Cardiac septum (tissue), 1 donor: ENCODE measurements at places on chromosomes 6 and 20.

- DNase-seq = no peak
Measured at GRCh38 chr6:67433124-67433523, 1202.0 kb upstream of the ADGRB3 start.

GRCh38 chr6:169008641-169009257, 244.9 kb downstream of the THBS2 start:
- no peak for DNase-seq

DNA sequence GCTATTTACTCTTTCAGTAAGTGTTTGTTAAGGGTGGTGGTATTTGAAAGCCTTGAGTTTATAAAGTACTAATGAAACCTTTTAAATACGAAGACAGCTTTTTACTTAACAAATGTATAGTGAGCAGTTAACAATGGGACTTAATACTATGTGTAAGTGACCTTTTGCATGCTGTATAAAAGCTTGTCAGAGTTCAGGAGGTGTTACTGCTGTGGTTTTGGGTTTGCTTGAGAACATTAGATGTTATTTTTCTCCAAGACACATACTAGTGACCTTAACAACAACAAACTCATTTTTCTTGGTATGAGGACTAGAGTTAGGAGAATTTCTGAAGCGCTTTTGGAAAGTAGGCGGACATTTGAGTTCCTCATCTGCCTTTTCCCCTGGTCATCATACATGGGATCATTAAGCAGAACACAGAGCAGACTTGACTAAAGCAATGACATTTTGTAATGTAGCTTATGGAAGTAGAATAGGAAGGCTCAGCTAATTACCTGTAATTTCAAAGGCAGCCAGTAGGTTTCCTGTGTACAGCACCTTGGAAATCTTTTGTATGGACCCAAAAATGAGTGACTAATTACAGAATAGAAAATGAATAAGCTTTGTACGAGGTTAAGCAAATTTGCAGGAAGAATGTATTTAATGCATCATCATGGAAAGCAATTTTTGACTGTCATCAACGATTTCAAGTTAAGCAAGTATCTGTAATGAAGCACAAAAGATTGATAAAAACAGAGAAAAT, 14.1 kb downstream of the CDYL start:
- no peak for DNase-seq

DNA sequence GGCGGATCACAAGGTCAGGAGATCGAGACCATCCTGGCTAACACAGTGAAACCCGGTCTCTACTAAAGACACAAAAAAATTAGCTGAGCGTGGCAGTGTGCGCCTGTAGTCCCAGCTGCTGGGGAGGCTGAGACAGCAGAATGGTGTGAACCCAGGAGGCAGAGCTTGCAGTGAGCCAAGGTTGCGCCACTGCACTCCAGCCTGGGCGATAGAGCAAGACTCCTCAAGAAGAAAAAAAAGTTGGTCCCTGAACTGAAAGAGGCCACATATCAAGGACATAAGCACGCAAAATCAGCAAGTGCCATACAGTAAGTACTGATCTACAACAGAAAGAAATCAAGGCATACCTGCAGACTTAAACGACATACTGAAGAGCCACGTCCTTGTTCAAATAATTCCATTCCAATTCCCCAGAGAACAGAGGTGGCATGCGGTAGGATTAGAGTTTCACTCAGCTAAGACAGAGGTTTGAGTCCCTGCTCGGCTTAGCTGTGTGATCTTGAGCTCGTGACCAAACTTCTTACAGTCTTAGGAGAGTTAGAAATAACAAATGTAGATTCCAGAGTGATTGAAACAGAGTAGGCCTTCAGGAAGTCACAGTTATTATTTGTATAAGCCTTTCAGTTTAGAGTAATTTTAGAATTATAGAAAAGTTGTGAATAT, 29.2 kb downstream of the B4GALT5 start:
- DNase-seq = no peak

GRCh38 chr20:56522311-56522710, 2.2 kb upstream of the FAM209A start:
- DNase-seq = no peak

- DNase-seq = no peak
Measured at GRCh38 chr6:122426597-122426996, 27.1 kb downstream of the HSF2 start.

DNA sequence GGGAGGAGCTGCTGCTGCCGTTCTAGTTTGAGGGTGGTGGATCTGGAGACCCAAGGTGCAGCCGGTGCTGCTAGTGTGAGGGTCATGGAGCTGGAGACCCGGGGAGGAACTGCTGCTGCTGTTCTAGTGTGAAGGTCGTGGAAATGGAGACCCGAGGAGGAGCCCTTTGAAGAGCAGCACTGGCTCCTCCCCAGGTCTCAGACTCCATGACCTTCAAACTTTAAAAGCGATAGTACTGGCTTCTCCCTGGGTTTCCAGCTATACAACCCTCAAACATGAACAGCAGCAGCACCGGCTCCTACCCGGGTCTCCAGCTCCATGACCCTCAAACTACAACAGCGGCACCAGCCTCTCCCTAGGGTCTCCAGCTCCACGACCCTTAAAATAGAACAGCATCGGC, 15.5 kb downstream of the ULBP3 start:
- no peak for DNase-seq

DNA sequence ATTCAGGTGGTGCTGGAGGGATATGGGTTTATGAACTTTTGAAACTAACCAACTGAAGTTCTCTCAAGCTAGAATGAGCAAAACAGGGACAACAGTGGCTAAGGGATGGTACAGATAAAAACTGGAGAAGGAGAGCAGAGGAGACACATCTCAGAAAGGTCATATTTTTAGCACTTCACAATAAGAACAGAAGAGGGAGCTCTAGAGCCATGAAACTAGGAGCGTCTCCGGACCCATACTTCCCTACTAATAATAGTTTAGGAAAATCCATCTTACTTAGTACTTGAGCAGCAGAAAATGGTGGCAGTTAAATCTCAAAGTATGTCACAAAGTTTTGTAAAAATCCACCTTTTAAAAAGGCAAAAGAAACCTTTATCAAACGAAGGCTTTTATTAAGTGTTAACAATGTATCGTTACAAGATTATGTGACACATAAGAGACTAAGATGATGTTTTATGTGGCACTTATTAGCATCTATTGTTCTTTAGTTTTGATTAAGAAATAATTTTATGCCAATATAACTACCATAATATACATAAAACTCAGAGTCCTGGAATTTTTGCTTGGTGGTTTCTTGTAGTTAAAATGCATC, 278.6 kb downstream of the TBC1D32 start:
- DNase-seq = no peak

- no peak for DNase-seq
Measured at GRCh38 chr20:20851385-20851784, 138.9 kb upstream of the RALGAPA2 start.

DNA sequence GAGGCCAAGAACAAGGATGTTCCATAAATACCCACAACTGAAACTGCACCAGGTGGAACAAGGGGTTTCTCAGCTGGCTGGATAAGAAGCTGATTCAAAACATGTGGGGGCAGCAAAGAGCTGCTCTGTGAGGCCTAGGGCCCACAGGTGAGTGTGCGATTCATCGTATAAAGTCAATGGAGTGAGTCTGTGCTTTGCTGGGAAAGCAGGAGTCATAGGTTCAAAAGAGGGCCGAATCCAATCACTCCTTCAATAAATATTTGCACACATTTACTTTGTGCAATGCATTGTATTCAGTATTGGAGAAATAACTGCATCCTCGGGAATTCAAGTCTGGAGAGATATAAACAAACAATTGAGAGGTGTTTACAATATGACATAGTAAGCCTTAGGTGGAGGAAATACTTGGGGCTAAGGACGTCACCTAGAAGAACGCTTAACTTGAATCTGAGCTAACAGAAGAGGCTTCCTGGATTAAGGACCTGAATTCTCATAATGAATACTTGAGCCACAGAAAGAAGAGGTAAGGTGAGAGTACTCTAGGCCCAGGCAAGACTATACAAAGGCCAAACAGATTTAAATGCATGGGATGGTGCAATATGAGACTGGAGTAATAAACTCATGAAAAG, 83.7 kb upstream of the TMEM30A start:
- no peak for DNase-seq

GRCh38 chr6:35524380-35525020, 11.8 kb upstream of the TULP1 start:
- DNase-seq = no peak

- DNase-seq = no peak
Measured at GRCh38 chr6:138655828-138656227, 117.7 kb upstream of the CCDC28A start.

GRCh38 chr6:52328303-52328662, 33.7 kb upstream of the PAQR8 start:
- no peak for DNase-seq

DNA sequence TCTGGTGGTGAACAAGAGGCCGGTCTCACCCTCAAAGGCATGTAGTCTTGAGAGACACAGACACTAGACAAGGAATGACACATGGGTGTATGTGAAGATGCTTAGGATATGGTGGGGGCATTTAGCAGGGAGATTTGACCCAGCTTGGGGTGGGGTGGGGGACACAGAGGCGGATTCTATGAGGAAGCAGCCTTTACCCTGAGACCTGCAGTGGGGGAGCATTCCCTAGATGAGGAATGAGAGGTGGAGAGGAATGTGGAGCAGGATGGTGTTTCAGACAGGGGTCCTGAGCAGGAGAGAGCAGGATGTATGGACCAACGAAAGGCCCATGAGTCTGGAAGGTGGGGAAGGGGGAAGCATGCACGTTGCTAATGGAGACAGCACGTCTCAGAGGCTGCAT, 57.8 kb downstream of the PHACTR3 start:
- DNase-seq = no peak

DNA sequence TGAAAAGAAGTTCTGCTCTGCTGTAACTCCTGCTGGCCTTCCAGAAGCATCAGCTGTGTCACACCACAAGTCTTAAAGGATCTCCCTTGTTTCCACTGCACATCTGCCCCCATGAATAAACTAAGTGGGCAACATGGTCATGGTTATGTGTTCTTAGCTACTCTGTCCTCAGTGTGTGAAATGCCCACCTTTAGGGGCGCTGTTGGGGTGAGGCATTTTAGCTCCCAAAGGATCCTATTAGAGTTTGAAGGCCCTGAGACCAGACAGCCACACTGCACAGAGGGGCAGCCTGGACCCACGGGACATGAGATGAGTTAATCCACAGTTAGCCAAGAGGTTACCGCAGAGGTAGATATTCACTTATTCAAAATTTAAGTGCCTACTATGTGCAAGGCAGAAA, 294.3 kb upstream of the QKI start:
- DNase-seq = no peak

DNA sequence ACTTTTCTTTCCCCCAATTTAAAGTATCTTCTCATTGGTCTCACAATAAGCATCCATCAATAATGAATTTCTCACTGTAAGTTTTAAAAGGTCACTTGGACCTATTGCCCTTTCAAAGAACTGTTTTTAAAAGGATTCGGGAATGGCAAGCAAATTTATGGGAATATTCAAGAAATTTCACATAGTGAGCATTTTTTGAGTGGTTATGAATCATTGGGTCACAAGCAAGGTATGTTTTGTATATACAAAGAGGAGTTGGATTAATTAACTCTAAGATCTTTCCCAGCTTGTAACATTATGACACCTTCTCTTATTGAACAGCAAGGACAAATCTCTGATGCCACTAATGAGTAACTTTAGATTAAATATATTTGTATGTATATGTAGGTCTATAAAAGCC, 165.0 kb downstream of the MOXD1 start:
- DNase-seq = no peak

GRCh38 chr6:166410426-166410935, 27.7 kb upstream of the MPC1 start:
- no peak for DNase-seq

GRCh38 chr6:52053038-52053695, 34.2 kb downstream of the PKHD1 start:
- DNase-seq = no peak

DNA sequence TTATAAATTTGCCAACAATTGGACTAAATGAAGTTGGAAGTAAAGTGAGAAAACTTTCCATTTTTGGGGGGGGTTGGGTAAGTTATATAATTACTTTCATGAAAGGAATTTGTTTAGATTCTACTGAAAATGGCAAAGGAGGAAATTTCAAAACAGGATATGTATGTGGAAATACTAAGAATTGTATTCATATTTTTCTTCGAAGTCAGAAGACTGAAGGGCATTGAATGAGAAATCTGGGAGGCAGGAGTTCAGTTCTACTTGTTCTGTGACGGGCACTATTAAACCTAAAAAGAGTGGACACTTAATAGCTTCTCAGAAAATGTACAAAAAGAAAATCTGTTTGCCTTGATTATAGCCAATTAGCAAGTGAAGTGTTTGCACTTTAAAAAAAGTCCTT, 114.7 kb downstream of the PRIM2 start:
- no peak for DNase-seq

DNA sequence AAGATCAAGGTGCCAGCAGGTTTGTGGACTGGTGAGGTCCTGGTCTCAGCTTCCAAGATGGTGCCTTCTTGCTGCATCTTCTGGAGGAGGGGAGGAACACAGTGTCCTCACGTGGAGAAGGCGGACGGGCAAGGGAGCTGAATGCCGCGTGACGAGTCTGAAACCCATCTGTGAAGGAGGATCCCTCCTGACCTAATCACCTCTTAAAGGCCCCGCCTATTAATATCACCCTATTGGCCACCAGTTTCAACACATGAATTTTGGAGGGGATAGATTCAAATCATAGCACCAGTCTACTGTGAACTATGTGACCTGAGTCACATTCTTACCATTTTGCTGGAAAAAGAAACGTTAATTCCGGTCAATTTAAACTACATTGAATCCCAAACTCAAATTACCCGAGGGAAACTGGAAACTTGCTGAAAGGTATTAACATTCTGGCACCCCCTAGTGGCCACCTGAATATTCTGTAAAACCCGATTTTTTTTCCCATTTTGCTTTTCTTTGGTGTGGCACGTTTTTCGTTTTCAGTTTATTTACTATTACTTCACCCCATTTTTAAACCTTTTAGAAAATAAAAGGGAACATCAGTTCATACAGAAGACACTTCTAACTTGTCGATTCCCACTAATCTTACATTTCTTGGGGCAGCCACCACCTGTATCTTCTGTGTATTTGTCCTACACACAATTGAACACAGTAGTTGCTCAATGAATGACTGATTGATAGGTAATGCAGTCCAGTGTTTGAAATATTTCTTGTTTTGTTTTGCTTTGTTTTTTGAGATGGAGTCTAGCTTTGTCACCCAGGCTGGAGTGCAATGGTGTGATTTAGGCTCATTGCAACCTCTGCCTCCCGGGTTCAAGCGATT, 17.9 kb upstream of the CCDC170 start:
- DNase-seq = no peak
